ENCODE measurements at places on chromosomes 13 and 19.

DNA sequence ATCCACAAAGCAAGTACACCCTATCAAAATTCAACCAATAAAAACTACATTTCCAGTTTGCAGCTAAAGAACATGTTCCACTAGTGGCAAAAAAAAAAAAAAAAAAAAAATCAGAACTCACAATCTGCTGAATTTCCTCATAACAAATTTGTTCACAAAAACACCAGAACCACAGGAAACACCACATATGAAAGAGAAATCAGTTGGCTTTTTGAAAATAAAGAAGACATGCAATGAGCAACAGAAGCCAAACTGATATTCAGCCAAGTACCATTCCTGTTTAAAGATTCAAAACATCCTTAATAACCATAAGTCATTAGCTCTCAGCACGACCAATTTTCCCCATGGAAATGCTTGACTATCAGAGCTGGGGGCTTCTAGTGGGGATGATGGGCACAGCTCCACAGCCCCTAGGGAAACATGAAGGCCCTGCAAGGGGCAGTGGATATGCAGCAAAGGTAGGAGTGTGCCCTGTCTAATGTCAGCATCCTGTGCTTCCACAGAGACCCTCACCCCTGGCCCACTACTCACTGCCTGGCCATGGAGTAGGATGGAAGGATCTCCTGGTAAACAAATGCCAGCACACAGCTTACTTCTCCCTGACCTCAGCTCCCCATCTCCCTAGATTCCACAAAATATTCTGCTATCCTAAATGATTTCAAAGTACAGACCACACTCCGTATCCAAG, 74.0 kb upstream of the DOCK9 start:
- DNase-seq: no peak

DNA sequence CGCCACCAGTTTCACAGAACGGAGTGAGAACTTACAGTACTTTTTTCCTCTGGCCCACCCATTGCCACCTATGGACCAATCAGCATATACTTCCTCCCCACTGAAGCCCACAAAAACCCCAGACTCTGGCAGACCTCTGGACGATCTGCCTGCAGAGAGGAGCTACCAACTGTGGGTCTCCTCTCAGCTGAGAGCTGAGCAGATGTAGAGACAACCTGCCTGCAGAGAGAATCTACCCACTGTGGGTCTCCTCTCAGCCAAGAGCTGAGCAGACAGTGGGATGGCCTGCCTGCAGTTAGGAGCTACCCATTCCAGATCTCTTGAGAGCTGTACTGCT, 69.7 kb downstream of the PIBF1 start:
- no peak for DNase-seq

DNA sequence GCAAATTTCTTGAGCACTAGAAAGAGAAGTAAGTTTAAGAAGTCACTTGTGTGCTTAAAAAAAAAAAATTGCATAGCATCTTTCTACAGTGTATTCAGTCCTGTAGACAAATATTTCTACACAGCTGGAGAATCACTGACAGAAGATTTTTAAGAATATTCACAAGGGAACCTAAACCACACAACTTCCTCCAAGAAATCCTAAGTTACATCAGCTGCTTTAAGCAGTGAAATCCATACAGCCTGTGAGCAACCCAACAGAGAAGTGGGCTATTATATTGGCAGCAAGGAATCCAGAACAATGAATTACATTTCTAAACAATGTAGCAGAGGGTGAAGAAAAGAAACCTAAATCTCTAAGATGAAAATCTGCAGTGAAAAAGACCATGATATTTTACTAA, 1.5 kb downstream of the DOCK9 start:
- no peak for DNase-seq

DNA sequence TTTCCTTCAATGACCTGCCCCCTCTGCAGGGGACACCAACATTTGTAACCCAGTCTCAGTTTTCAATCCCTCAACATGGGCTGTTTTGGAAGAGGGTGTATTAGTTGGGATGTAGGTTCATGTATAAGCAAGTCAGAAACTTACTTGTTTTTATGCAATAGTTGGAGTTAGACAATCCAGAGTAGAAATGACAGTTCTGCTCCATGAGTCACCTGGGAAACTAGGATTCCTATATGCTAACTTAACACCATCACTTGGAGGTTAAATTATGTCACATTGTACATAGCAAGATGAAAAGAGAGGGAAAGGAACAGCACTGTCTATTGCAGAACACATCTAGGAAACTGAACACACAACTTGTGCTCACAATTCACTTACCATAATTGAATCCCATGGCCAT, 436.4 kb downstream of the RFC3 start:
- DNase-seq: no peak

- DNase-seq: no peak
These were observed 149.4 kb upstream of the FBXL3 start for GRCh38 chr13:77176350-77176749.

DNA sequence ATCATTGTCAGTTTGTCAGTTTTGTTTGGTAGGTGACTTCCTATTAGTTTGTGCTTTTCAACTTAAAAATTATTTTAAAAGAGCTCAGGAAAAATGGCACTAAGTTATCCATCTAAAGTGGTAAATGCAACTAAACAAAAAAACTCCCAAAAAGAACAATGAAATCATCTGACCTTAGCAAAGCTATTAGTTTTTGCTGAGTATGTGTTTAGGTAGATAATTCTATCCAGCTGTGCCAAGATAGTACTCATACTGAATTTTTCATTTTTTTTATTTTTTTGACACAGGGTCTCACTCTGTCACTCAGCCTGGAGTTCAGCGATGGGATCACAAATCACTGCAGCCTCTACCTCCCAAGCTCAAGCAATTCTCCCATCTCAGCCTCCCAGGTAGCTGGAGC, 645.3 kb downstream of the TBC1D4 start:
- no peak for DNase-seq

DNA sequence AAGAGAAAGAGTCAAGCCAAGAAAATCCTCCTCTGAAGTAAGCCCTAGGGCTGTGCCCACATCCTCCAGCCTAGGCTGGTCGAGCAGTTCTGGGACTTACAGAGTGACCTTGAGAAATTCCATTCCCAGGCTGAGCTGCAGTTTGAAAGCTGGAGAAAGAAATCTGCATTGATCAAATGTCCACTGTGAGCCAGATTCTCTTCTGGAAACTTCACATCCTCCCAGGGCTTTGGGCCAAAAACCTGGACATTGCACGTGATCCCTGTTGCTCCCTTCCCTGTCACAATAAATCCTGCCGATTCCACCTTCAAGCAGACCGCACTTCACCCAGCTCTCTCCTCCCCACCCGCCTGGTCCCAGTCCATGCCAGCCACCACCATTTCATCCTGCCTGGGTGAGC, 15.7 kb downstream of the TMEM143 start:
- DNase-seq: no peak

DNA sequence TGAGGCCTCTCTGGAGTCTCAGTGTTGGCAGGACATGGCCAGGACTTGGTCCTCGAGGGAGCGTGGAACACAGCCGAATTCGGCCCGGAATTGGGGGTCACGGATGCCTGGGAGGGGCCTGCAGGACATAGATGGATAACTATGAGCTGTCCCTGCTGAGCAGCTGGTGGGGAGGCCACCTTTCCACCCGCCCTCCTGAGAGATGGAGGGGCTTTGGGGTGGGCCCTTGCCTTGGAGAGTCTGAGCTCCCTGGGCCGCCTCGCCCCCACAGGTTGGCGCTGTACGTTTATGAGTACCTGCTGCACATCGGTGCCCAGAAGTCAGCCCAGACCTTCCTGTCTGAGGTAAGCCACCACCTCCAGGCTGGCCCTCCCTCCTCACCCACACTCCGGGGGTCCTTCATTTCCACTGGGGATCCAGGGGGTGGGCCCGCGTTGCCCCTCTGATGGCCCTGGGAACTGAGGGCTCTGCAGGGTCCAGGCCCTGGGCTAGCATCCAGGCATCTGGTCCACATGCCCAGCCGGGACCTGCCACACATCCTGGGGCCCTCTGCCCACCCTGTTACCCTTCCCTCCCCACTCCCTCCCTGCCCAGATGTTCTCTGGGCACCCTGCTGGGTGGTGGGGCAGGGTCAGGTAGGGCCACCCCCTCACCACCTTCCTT, 8.0 kb downstream of the SSBP4 start:
- DNase-seq: no peak
